Stimulated activated CD8-positive, alpha-beta memory T cell treated with anti-CD3 and anti-CD28 coated beads, Interleukin-4, amount 100 ng/mL, for 1 hour (primary cell): ENCODE measurements at places on chromosomes 5 and 9.

DNA sequence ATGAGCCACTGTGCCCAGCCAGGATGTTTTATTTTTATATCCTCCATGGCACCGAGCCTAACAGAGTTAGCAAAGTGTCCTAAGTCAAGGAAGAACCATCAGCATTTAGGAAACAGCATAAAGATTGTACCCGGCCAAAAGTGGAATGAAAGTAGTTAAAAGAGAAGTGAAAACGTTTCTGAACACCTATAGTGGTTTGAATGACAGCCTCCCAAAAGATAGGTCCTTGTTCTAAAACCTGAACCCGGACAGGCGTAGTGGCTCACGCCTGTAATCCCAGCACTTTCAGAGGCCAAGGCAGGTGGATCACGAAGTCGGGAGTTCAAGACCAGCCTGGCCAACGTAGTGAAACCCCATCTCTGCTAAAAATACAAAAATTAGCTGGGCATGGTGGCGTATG, 37.4 kb downstream of the ZFAND5 start:
- DNase-seq = no peak

DNA sequence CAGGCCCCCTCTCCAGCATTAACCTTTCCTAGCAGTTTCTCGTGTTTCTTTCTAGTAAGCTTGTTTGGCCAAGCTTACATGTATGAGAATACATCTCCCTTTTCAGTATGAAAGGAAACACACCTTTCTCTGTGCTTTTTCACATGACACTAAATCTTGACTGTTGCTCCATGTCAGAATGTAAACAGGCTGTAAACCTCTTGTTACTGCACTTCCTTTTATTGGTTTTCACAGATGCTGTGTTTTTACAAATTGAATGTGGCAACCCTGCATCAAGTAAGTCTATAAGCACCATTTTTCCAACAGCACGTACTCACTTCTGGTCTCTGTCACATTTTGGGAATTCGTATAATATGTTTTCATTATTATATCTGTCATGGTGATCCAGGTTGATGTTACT, 2.2 kb upstream of the CANX start:
- DNase-seq = no peak

DNA sequence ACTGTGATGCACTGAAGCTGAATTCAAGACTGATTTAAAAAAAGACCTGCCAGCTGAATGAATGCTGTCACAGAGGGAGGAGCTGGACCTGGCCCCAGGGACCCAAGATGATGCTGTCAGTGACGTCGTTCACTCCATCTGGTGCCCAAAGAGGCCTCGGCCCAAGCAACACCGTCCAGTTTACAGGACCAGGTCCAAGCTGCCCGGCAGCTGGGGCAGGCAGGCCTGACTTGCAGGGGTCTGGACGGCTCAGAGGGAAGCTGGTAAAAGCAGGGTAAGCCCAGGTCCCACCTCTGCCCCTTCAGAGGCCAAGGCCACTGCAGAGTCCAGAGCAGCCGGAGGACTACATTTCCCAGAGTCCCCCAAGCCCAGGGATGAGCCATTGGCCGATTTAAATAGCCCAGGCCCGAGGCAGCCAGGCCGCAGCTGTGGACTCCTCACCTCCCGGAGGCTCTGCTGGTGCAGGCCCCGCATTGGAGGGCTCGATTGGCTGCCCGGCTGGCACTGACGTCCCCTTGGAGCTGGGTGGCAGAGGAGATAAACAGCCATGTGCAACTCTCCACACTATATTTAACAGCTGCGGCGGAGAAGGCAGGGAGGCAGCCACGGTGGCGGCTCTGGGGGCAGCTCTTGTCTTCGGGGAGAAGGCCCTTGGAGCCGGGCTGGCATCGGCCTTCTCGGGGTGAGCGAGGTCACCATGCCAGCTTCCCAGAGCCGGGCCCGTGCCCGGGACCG, at the start of gene PLPP7:
Gene PLPP7 (plus strand): TSS at position 423 of the 735 bp plus-strand sequence. CDS start 275 bp downstream, at position 698.
- DNase-seq = no peak

GRCh38 chr9:13770956-13771355, 491.5 kb upstream of the MPDZ start:
- no peak for DNase-seq

- DNase-seq = peak; percentile 2
These were observed 49.2 kb downstream of the TIMD4 start for GRCh38 chr5:156913719-156914370.

DNA sequence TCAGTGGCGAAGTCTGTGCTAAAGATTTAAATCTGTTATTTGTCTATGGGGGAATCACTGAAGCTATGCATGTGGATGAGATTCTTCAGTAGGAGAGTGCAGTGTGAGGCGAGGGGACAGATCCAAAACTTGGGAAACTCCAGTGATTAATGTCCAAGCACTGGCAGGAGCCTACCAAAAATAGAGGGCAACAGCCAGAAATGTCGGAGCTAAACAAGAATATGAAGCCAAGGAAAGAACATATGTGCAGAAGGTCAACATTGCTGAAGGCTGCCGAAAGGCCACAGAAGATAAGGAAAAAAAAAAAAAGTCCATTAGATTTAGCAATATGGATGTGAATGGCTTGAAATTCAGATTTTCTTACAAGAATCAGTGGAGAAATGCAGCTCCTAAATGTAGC, 61.8 kb downstream of the C6 start:
- no peak for DNase-seq

GRCh38 chr9:137762414-137763061, 115.0 kb upstream of the CACNA1B start:
- DNase-seq = no peak

DNA sequence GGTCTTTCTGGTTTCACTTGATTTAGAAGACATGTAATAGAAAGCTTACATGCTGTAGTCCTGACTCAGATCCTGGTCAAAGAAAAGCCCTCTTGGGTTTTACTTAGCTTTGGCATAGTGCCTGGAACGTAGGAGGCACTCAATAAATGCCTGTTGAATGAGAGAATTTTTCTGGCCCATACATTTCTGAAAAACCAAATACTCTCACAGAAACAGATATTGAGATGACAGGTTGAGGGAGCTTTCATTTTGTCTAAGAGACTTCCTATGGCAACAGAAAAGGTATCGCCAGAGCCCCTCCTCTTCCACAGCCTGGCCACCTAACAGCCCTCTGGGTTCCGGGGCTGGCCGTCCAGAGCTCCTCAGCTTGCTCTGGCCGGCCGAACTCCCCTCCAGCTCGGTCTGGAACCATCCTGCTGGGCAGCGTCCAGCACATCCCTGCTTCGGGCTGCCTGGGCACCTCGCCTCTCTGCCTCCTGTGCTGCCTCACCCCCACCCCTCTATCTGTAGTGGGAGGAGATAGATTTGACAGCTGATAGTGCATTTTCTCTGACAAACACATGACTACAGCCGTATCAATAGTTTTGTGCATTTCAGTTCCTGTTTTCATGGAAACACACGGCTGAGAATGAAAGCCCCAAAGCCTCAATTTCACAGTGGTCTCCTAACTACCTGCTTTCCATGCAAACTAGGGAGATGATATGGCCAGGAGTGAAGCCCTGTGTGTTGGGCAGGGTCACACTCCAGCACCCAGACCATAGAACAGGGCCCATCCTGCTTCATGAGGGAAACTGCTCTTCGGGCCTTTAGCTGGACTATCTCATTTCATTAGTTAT, 1.1 kb downstream of the IL4 start:
- DNase-seq = no peak

DNA sequence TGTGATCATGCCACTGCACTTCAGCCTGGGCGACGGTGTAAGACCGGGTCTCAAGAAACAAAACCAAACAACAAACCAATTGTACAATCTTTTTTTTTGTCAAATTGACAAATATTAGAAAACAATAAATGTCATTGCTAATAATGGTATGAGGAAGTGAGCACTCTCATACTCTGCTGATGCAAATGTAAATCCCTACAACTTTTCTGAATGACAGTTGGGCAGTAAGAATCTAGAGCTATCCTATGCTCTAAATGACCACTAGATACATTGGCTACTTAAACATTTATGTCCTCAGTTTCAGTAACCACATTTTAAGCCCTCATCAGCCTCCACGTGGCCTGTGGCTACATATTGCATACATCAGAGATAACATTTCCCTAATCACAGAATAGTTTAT, 256.2 kb downstream of the FER start:
- no peak for DNase-seq

GRCh38 chr9:21919377-21920362, 74.5 kb downstream of the CDKN2A start:
- DNase-seq = no peak

DNA sequence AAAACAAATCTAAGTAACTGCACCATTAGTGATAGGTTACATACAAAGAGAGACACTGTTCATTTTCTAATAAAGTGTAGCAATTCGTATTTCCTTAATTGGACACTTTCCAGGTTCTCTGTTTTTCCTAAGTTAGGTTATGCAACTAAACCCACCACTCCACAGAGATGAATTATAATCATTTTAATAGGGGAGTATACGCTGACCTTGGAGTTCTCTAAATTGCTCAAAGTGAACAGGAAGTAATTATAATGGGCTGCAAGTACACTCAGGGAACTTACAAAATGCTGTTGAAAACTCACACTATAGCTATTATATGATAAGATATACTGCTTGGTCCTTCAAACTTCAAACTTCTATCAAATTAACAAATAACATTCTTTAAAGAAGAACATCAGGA, 18.2 kb upstream of the ADCY2 start:
- no peak for DNase-seq

DNA sequence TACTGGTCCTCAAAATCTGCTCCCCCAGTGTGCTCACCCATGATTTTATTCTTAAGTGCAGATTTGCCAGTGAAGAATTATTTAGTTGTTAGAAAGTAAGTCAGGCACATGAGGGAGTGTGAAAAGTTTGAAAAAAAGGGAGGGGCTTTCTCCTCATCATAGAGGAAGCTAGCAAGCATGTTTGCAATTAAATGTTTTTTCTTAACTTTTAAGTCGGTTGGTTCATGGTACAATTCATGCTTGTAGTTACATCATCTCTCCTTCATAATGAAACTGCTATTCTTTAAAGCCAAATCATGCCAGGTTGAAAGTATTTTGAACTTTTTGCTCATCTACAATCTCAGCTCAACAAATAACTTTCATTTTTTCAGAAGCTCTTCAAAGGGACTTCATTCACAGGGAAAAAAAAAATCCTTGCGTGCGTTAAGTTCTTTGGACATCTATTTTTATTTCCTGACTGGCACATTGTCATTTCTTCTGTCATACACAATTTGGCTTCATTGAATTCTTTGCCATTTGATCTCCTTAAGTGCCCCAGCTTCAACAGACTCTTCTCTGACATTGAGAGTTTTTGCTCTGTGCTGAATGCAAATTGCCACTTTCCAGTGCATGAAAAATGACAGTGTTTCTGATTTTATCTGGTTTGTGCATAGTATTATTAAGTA, 456.9 kb downstream of the TMEM232 start:
- no peak for DNase-seq

GRCh38 chr5:157273131-157273556, 7.2 kb downstream of the CYFIP2 start:
- no peak for DNase-seq

GRCh38 chr5:56733580-56733979, 81.8 kb upstream of the MAP3K1 start:
- no peak for DNase-seq

GRCh38 chr5:80754900-80755299, 100.1 kb upstream of the DHFR start:
- no peak for DNase-seq

DNA sequence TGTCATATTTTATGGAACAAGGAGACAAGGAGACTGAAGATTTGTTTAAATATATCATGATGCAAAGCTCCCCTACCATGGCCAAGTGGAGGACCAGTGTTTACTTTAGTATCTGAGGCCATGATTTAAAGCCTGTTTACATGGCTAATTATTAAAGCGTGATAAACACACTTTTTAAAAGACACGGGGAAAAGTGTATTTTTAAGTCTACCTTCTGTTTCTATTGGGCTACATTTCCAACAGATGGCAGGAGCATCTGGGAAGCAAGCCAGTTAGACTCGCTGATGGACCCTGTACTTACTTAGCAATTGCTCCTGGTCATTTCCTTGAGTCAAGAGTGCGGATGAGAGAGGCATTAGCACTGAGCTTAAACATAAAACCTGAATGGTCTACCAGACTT, 480.3 kb upstream of the SEMA6A start:
- DNase-seq = no peak

DNA sequence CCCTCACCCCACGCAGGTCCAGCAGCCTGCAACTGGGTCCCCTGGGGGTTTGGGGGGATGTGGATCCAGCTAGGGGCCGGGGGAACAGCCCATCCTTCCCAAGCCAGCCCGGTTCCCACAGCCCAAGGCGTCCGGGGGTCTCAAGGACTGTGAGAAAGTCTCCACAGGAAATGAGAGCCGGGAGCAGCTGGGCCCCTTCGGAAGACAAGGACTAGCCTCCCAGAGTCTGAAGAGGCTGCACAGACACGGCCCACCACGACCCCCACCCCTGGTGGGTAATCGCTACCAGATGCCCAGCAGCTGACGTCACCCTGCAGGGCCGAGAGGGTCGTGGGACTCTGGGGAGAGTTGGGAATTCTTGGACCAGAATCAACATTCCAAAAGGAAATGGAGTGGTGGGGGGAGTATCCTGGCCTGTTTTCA, 10.5 kb downstream of the SH2D3C start:
- DNase-seq = no peak

DNA sequence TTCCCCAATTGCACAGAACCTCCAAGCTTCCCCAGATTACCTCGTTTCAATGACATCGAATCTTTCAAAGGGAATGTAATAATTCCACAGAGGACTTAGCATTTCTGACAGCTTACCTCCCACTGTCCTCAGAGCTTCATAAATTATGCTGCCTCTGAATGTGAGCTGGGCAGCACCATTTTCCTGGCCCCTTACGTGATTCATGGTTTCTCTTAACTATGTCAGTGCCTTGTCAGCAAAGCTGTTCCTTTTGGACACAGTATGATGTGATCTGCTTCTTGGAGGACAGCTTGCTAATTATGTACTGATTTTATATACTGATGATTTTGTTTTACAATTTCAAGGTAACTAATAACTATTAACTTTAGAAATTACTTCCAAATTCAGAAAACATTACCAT, 27.7 kb upstream of the SSBP2 start:
- no peak for DNase-seq

- no peak for DNase-seq
These were observed 8.0 kb downstream of the STC2 start for GRCh38 chr5:173320259-173320658.

DNA sequence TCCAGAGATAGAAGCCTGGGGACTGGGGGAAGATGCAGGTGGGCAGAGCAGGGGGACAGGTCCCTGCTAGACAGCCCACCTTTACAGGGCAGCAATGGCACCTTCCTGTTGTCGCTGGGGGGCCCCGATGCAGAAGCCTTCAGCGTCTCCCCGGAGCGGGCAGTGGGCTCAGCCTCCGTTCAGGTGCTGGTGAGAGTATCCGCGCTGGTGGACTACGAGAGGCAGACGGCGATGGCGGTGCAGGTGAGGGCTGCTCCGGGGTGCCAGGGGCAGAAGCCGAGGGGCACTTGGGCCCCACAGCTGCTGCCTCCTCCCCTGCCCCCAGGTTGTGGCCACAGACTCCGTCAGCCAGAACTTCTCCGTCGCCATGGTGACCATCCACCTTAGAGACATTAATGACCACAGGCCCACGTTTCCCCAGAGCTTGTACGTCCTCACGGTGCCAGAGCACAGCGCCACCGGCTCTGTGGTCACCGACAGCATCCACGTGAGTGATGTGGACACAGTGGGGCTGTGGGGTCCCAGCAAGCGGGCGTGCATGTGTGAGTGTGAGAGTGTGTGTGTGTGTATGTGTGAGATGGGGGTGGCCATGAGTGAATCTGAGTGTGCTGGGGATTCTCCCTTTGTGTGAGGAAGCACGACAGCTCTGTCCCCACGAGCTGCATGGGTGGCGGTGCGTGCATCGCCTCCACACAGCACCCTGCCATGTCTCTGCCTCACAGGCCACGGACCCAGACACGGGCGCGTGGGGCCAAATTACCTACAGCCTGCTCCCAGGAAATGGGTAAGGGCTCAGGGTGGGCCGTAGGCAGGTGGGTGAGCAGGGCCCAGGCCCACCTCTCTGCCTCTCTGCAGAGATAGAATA, 28.4 kb downstream of the CDHR2 start:
- DNase-seq = no peak
